Progenitor cell of endocrine pancreas (in vitro differentiated cells): ENCODE measurements at places on chromosomes 7 and 10.

DNA sequence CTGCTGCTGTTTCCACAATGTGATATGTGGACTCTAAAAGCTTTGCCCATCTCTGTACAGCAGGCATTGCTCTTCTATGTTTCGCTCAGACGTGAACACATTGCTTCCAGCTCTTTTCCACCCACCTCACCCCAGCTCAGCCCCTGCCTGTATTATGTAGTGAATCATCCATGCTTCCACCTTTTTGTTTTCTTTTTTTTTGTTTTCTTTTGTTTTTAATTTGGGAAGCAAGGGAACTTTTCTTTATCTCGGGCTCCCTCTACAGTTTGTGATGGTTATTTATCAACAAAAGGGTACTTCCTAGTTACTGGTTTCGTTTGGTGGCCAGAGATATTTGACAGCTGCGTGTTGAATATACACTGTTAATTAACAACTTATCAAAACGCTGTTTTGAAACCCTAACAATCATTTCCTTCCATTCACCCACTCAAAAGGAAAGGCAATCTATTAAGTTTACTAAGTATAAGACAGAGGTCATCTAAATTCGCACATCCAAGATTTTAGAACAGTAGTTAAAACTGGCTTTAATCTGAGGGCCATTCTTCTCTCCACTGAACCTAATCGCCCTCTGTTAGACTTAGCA lies 127.9 kb upstream of the STK17A start:
- DNase-seq = no peak

DNA sequence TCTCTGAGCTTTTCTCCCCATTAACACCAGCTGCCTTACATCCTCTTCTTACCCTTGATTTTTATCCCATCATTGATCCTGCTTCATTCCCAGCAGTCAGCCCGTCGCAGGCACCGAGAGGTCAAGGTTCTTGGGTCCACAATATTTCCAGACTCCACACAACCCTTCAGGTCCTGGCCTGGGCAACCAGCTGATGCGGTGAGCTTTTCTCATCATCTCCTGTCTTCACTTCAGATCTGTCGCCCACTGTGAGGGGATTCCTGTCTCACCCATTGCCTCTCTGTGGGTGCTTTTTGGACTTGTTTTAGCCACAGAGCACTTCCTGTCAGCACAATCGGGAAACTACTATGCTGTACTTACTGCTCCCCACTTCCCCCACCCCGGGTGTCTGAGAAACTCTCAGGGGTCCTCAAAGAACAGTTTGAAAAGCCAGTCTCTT lies 8.4 kb upstream of the PVRIG start:
- DNase-seq = no peak

GRCh38 chr10:102581981-102582580 lies 62.2 kb upstream of the TRIM8 start:
- no peak for DNase-seq

DNA sequence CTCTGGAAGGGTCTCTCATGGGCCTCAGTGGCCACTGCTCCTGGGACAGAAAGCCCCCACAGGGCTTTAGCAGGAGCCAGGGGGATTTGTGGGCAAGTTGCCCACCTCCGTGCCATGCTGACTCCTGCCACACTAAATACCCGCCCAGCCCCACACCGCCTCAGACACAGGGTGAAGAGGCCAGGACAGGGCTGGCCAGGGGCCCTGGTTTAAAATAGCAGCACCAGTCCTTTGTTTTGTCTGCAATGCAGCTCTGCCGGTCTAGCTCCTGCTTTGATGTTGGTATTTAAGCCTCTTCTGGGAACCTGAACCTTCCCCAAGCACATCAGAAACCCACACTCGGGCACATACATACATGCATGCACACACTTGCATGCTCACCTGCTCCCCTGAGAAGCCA lies 14.4 kb upstream of the TNRC18 start:
- no peak for DNase-seq

- no peak for DNase-seq
These were observed 280.1 kb downstream of the OTUD1 start for GRCh38 chr10:23718946-23719345.

DNA sequence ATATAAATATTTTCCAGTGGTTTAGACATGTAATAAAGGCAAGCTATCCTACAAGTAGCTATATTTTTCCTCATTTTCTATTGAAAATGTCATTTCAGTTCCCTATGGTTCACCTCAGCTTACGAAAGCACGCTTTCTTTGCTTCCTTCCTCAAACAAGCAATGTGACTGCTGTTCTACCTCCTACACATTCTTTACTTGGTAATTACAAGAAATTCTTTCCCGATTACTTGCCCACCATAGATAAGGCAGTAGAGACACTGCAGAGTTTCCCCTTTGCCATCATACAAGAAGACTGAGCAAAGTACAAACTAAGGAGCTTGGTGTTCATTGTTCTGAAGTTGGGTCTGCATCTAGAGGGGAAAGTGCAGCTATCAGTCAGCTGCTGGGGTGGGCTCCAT lies 249.4 kb downstream of the CRPPA start:
- no peak for DNase-seq
